Natural killer cell (primary cell): ENCODE measurements at places on chromosomes 13 and 19. TPM values are rescaled to one million over a fixed set of nuclear protein-coding genes. Genes with fewer than 3 reads are reported as not detected.

Gene KIR3DL2
- 89.0 TPM for total RNA-seq

Gene FAM216B
- total RNA-seq = not detected

Gene ZNF729
- not detected for total RNA-seq

Gene KCTD15
- total RNA-seq = 0.59 TPM

Gene TTYH1
- 0.59 TPM for total RNA-seq

Gene ZNF506
- total RNA-seq = 35.0 TPM

Gene NLRP9
- total RNA-seq = not detected

Gene AMER2
- not detected for total RNA-seq

Gene GIPC1
- 31.4 TPM for total RNA-seq

Gene LYPD3
- total RNA-seq = 2.4 TPM

Gene PNKP
- 228 TPM for total RNA-seq

Gene CHST8
- total RNA-seq = not detected

Gene TMEM59L
- total RNA-seq = not detected

Gene GJA3
- not detected for total RNA-seq

Gene C3
- total RNA-seq = 5.5 TPM

Gene CDC37
- total RNA-seq = 242 TPM

Gene ZNF628
- 24.1 TPM for total RNA-seq

Gene KLF2
- 645 TPM for total RNA-seq

Gene PNMA8C
- 1.2 TPM for total RNA-seq

Gene SPACA4
- not detected for total RNA-seq

Gene ZNF541
- total RNA-seq = 1.5 TPM

Gene BRSK1
- total RNA-seq = 6.5 TPM

Gene KIR2DL1
- 88.2 TPM for total RNA-seq

Gene DBP
- total RNA-seq = 31.2 TPM

Gene C1QTNF9B
- not detected for total RNA-seq

Gene PIK3R2
- total RNA-seq = 16.0 TPM

Gene MADCAM1
- total RNA-seq = not detected

Gene FCAR
- total RNA-seq = 6.7 TPM

Gene PCDH17
- total RNA-seq = not detected

Gene PLPPR3
- total RNA-seq = not detected

Gene ZNF471
- 1.0 TPM for total RNA-seq

Gene BLOC1S3
- total RNA-seq = 26.3 TPM

Gene MCEMP1
- 1.8 TPM for total RNA-seq

Gene CBARP
- total RNA-seq = 0.14 TPM

Gene PTPRS
- total RNA-seq = 0.73 TPM

Gene SYDE1
- total RNA-seq = not detected

Gene LIG1
- 45.4 TPM for total RNA-seq

Gene KLK3
- total RNA-seq = not detected

Gene NTF4
- not detected for total RNA-seq

Gene SPTBN4
- total RNA-seq = 0.63 TPM

Gene BSPH1
- not detected for total RNA-seq

Gene GPR4
- total RNA-seq = not detected

Gene ASF1B
- 4.8 TPM for total RNA-seq

Gene ZNF85
- total RNA-seq = 3.9 TPM

Gene ZNF575
- total RNA-seq = 5.4 TPM
